Stimulated activated CD8-positive, alpha-beta memory T cell treated with anti-CD3 and anti-CD28 coated beads, Interleukin-7, amount 100 ng/mL, for 1 hour (primary cell): ENCODE measurements at places on chromosomes 4 and X.

DNA sequence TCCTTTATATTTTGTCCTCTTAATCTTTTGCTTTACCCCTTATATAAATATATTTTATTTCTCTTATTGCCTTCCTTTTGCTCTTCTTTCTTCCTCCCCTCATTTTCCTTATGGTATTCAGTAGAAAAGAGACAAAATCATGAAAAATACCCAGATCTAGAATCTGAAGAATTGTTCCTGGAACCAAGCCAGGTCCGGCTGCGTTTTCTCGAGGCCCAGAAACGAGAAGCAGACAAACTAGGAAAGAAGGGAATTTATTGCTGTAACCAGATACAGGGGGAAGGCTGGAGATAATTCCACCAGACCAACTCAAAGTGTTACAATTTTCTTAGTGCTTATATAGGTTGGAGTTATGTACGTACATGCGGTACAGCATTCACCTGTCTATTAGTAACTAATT is 328.7 kb downstream of the GABRG1 start:
- no peak for DNase-seq

DNA sequence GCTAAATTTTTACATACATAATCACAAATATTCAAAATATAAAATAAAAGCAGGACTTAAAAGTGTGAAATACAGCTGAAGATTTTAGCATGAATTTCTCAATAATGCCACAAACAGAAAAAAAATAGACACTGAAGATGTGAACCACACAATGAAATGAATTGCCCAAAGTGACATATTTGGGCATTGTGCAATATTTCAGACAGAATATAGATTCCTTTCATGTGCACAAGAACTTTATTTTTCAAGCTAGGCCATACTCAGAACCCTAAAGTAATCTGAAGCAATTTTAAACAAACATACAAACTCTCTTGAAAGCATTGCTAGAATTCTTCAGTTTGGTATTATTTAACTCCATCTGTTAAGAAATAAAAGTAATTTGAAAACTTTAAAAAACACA is 764.1 kb downstream of the STIM2 start:
- DNase-seq, result no peak

DNA sequence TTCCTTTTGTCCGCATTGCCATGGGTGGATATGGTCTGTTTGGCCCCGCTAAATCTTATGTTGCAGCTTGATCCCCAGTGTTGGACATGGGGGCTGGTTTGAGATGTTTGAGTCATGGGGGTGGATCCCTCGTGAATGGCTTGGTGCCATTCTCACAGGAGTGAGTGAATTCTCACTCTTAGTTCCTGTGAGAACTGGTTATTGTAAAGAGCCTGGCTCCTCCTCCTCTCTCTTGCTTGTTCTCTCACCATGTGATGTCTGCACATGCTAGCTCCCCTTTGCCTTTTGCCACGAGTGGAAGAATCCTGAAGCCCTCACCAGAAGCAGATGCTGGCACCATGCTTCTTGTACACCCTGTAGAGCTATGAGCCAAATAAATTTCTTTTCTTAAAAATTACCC is 22.6 kb upstream of the STBD1 start:
- DNase-seq, result no peak

- no peak for DNase-seq
Observed at GRCh38 chr4:93983140-93983539, 154.6 kb downstream of the ATOH1 start.

DNA sequence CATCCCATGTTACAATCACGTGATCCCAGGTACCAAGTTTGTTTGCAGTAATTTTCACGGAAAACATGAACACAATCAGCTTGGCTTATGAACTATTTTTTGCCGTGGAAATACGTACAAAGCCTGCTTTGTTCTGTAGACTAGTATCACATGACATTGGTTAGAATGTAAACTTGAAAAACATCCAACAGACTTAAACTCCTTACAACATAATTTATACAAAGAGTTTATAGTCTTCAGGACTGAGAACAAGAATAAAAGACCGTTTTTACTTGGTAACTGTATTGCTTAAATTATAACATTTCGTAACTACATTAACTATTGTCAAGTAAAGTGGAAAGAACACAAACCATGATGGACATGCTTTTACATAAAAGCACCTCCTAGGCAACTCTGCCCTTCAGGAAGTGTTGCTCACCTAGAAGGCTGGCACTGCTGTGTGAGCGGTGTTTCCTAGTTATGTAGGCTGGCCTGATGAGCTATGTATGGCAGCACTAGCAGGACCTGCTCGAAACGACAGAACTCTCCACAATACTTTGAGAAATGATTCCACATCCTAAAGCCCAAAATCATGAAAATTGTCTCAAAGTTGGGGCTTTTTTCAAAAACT is 41.8 kb upstream of the WDR1 start:
- DNase-seq, result no peak
